Thoracic aorta (tissue), 2 donors: ENCODE measurements at places on chromosomes 7 and 10.

DNA sequence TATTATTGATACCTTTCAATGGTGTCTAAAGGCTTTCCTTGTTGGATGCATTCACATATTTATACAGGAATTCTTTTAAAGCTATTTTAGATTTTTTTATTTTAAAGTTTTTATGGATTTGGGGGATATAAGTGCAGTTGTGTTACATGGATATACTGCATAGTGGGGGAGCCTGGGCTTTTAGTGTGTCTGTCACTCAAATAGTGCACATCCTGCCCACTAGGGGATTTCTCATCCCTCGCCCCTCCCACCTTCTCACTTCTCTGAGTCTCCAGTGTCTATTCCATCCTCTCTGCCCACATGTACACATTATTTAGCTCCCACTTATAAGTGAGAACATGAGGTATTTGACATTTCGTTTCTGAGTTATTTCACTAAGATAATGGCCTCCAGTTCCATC lies 154.0 kb upstream of the MKI67 start:
- H3K4me3 ChIP-seq: no peak overlapping the region
- DNase-seq: no peak
- H3K27me3 ChIP-seq: no peaks in the 10 kb centered on the region
- no peaks in the 10 kb centered on the region for H3K36me3 ChIP-seq
- no peak overlapping the region for H3K27ac ChIP-seq

GRCh38 chr7:130662426-130662825 lies 6.1 kb downstream of the COPG2 start:
- peaks cover 9% of the 10 kb centered on the region for H3K36me3 ChIP-seq
- no peak overlapping the region for H3K4me3 ChIP-seq
- DNase-seq: no peak
- no peaks in the 10 kb centered on the region for H3K27me3 ChIP-seq

- no peaks in the 10 kb centered on the region for H3K4me1 ChIP-seq
- H3K27ac ChIP-seq: no peak overlapping the region
- H3K27me3 ChIP-seq: no peaks in the 10 kb centered on the region
- no peak for DNase-seq
- no peak overlapping the region for H3K4me3 ChIP-seq
Observed at GRCh38 chr7:57789130-57789529, 339.2 kb downstream of the ZNF716 start.

DNA sequence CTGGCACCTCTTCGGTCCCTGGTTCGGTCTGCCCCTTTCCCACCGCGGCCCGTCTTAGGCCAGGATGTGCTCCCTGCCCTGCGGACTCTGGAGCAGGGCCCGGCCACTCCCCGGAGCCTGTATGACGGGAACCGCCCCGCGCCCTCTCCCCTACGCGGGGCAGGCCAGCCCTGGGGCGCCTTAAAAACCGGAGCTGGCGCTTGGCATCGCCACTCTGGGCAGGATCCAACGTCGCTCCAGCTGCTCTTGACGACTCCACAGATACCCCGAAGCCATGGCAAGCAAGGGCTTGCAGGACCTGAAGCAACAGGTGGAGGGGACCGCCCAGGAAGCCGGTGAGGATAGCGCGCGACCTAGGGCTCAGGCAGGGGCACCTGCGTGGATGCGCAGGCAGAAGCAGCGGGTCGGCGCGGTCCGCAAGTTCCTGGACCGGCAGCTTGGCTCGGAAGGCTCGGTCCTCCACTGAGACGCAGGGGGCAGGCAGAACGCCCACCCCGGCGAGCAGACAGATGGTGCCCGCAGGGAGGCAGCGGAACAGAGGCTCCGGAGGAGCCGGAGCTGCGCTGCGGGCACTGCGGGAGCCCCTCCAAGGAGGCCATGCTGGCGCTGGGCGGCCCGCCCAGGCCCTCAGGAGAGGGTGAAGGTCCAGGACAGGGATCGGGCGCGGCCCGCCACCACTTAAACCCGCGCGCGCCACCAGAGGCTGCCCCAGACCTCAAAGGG lies at the start of gene ADIRF:
Gene ADIRF, plus strand, starts transcription at position 212 of the 723 bp plus-strand sequence. Its CDS starts 63 bp downstream, at position 275.
- H3K27ac ChIP-seq: peak within 1 kb of the TSS; percentile 100
- no peaks in the 10 kb centered on the region for H3K27me3 ChIP-seq
- peak within 1 kb of the TSS; percentile 97 for H3K4me3 ChIP-seq

- H3K4me1 ChIP-seq: no peaks in the 10 kb centered on the region
- H3K36me3 ChIP-seq: no peaks in the 10 kb centered on the region
- no peak overlapping the region for H3K27ac ChIP-seq
- H3K27me3 ChIP-seq: no peaks in the 10 kb centered on the region
- H3K4me3 ChIP-seq: no peak overlapping the region
- no peak for DNase-seq
Observed at GRCh38 chr10:81135851-81136250, 598.1 kb downstream of the SH2D4B start.

GRCh38 chr10:15367296-15368085 lies 3.6 kb downstream of the FAM171A1 start:
- no peaks in the 10 kb centered on the region for H3K4me1 ChIP-seq
- no peak overlapping the region for H3K27ac ChIP-seq
- H3K36me3 ChIP-seq: no peaks in the 10 kb centered on the region

DNA sequence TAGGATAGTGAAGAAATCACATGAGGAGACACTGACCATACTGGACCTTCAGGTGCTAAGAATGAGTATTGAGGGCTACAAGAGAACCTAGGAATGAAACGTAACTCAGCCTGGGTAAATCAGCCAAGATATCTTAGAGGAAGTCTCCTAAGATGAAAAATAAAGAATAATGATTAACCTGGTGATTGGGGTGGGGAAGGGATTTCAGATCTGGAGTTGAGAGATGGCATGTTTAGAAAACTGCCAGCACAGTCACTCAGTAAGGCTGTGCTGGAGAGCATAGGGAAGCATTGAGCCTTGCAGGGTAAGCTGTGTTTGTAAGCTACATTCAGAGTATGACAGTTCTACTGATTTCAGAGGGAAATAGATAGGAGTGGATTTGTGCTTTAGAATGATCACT lies 1.9 kb upstream of the MALRD1 start:
- H3K36me3 ChIP-seq: no peaks in the 10 kb centered on the region
- H3K27me3 ChIP-seq: no peaks in the 10 kb centered on the region
- H3K27ac ChIP-seq: no peak overlapping the region
- H3K4me1 ChIP-seq: no peaks in the 10 kb centered on the region
- H3K4me3 ChIP-seq: no peak overlapping the region
- no peak for DNase-seq

GRCh38 chr7:14834883-14835282 lies 67.7 kb downstream of the DGKB start:
- H3K4me3 ChIP-seq: no peak overlapping the region
- no peaks in the 10 kb centered on the region for H3K36me3 ChIP-seq
- H3K27ac ChIP-seq: no peak overlapping the region
- no peak for DNase-seq
- H3K4me1 ChIP-seq: no peaks in the 10 kb centered on the region
- no peaks in the 10 kb centered on the region for H3K27me3 ChIP-seq
